ENCODE measurements at places on chromosomes 16 and 17.

DNA sequence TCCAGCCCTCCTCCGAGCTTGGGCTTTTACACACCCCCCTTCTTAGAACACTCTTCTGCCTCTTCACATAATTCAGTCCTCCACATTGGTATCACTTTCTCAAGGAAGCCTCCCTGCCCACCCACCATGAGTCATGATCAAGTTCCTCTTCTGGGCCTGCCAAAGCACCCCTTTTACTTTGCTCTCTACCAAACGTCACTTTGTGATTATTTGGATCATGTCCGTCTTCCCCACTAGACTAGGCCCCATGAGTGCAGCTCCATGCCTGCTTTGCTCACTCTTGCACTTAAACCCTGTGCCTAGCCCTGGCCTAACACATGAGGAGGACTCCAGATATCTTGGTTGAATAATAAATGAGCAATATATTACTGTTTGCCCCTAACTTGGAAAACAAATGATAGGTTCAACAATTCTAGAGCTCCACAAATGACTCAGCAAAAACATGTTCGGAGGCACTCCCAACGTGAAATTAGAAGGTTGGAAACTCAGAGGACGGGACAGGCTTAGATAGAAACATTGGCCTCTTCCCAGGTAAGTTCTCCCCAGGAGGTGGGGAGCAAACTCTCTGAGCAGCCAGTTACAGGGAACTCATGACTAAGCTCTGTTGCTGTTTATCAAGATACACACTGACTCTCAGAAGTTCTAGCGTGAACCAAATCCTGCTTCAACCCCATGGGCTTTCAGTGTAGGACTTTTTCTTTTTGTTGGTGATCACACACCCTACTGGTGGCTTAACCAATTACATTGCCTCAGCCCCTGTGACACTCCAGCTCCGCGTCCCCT is 28.3 kb downstream of the G6PC1 start:
- peak; percentile 71 for DNase-seq

DNA sequence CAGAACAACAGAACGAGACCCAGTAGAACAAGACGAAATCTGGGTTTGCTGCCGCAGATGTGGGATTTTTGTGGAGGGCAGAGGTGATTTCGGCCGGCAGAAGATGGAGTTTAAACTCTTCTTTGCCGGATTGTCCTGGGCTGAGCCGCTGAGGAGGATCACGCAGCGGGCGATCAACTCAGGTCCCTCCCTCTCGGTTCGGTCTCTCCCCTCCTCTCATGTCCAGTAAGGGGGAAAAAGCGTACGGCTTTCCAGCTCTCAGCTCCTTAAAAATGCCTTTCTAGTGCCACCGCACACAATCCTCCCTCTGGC is 2.5 kb downstream of the PHF12 start:
- DNase-seq: no peak

DNA sequence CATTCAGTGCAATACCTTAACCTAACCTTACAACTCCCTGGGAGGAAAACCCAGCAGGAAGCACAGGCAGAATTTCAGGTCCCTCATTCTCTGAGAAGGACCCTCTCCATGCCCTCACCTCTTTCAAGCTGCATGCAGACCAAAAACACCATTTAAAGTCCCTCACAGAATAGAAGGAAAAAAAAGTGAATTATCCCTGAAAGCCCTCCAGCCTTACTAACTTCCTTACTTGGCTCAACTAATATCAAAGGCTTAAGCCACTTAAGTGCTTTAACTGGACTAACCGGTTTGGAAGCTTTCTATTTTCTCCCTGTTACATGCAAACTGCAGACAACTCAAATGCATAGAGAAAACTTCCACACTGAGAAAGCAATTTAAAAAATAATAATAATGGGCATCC is 60.5 kb downstream of the ADAMTS18 start:
- no peak for DNase-seq

GRCh38 chr16:78571434-78571833 is 472.0 kb downstream of the WWOX start:
- no peak for DNase-seq

- no peak for DNase-seq
These were observed 3.6 kb downstream of the RASD1 start for GRCh38 chr17:17492571-17492970.

DNA sequence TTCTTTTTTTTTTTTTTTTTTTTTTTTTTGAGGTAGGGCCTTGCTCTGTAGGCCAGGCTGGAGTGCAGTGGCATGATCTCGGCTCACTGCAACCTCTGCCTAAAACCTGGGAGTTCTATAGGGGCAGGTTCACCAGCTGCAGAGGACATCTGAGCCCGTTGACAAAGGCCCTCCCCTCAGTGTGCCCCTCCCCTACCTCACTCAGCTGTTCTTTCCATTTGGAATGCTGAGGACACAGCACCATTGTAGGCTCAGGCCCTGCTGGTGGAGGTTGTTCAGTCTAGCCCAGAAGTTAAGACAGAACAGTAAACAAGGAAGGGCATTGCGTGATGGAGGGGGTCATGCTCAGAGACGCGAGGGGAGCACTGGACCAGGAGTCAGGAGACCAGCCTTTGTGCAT is 21.8 kb upstream of the KIF19 start:
- DNase-seq: no peak

- no peak for DNase-seq
These were observed 68.9 kb downstream of the ABCC6 start for GRCh38 chr16:16154281-16154951.

DNA sequence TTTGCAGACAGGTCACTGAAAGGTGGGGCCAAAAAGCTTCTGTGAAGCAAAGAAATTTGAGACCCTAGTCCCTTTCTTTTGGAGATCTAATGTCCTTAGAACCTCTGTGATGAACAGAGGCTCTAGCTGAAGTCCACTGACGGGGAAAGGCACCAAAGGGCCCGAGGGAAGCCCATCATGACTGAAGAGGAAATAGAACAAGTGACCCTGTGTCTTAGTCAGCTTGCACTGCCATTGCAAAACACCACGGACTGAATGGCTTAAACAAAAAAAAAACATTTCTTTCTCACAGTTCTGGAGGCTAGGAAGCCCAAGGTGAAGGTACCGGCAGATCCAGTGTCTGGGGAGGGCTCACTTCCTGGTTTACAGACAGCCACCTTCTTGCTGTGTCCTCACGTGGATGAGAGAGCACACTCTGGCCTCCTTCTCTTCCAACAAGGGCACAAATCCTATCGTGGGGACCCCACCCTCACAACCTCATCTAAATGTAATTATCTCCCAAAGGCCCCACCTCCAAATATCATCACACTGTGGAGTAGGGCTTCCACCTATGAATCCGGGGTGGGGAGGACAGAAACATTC is 24.3 kb upstream of the ASGR2 start:
- no peak for DNase-seq

GRCh38 chr17:5283571-5284315 is 1.7 kb downstream of the RABEP1 start:
- DNase-seq: no peak

DNA sequence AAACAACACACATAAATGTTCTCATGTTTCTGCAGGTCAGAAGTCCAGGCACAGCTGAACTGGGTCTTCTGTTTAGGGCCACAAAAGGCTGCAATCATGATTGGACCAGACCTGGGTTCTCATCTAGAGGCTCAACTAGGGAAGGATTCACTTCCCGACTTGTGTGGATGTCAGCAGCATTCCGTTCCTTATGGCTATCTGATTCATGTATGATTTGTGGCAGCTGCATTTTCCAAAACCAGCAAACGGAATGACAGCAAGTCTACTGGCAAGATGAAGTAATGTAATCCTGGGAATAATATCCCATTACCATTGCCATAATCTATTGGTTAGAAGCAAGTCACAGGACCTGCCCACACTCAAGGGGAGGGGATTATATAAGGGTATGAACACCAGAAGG is 22.1 kb downstream of the CEP112 start:
- no peak for DNase-seq

DNA sequence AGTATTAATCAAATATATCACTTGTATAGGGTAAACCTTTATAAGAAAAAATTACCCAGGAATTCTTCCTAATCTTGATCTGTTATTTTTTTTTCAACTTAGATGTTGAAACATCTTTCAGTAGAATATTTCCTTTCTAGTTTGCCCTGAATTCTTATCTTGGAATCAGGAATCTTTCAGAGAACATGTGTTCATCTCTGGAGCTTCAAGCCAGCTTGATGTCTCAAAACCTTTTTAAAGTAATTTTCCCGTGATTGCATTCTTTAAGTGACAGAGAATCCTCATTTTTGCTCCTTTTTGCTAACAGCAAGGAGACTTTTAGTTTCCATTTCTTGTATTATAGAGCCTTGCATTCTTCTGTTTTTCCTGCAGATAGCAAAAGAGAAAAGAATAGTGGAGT is 90.8 kb downstream of the ELAC2 start:
- no peak for DNase-seq

- DNase-seq: no peak
These were observed 169.1 kb downstream of the MSI2 start for GRCh38 chr17:57425431-57425830.

DNA sequence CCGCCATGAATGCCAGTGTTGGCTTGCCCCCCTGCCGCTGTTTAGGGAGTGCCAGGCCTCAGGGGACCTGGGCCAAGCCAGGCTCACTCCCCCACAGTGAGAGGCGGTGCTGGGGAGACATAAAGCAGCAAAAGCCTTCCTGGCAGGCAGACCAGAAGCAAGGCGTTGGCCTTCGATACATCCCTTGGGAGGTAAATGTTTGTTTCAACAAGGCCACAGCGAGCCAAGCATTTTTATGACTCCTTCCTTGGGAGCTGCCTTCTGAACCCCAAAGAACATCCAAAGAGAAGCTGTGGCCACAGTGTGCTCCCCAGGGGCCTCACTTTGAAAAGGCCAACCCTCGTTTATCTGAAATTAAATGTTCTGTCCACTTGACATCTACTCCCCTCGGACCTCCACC is 119.7 kb upstream of the CIBAR2 start:
- no peak for DNase-seq

DNA sequence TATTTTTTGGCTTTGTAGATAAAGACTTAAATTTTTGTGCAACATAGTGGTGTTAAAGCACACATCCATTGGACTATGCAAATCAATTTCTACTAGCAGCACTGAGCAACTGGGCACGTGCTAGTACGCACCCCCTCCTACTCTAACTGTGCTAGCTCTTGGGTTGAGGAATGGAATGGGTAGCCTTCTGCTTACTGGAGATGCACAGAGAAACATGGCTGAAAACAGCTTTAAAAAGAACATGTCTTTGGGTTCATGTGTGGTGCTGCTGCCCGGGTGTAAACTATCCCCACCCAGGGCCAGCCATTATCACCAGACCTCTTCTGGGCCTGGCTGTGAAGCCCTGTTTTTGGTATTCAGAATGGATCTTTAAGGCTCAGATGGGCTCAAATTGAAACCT is 7.3 kb downstream of the ESRP2 start:
- DNase-seq: no peak

Measured in activated CD4-positive, alpha-beta T cell treated with anti-CD3 and anti-CD28 coated beads, Interleukin-2, Interleukin-6, amounts not matched to agents 100 ng/mL and 50 ng/mL, durations not matched to agents 16 hours and 8 hours (primary cell).